Stimulated activated CD4-positive, alpha-beta T cell treated with anti-CD3 and anti-CD28 coated beads, Interleukin-12 subunit alpha, Interleukin-12 subunit beta, amount 100 ng/mL, for 24 hours (primary cell): ENCODE measurements at places on chromosomes 1 and 21.

GRCh38 chr1:38197312-38198061 lies 150.9 kb upstream of the POU3F1 start:
- no peak for DNase-seq

DNA sequence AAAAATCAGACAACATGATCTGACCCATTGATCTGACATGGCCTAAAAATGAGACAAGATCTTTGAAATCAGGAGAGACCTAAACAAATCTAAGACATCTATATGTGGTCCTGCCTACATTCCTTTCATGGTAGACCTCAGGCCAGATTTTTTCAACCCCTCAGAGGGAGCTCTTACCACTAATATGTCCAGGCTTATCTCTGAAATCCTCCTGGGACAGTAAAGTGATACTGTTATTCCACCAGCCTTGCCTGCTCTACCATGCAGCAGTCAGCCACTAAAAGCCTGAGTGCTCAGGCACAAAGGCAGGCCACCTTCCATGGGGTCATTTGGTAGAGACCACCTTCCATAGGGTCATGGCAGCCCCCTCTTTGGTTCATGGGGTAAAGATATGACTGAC lies 126.9 kb downstream of the TBX15 start:
- no peak for DNase-seq

DNA sequence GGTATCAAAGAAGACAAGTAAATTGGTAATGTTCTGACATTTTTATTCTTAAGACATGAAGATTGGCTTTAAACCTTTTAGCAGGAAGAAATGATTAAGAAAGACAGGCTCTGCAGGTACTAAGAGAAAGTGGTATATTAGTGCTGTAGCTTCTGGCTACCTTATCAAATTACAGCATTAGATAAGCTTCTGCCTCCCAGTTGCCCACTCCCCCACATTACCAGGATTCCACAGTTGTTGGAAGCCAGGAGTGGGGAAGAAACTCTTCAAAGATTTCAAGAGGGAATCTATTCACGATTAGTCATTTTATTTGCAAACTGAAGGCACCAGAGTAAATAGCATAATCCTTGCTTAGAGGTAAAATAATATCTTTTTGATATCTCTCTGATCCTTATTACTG lies 274.9 kb downstream of the LMO4 start:
- DNase-seq = no peak

GRCh38 chr1:57633881-57634280 lies 210.0 kb upstream of the DAB1 start:
- DNase-seq = no peak

- no peak for DNase-seq
Measured at GRCh38 chr1:168617974-168618750, 41.8 kb downstream of the XCL1 start.
